Skin of body (tissue), 3 donors: ENCODE measurements at places on chromosomes 6 and 20. TPM values are rescaled to one million over a fixed set of nuclear protein-coding genes. Genes with fewer than 3 reads are reported as not detected.

The GDAP1L1 gene
- 0.20 TPM for total RNA-seq

The LSM2 gene
- 21.0 TPM for total RNA-seq

The ASXL1 gene
- total RNA-seq, result 54.3 TPM

The ARHGAP40 gene
- 3.5 TPM for total RNA-seq

The RHAG gene
- total RNA-seq, result 5.8 TPM
